ENCODE measurements at places on chromosomes 13 and 19.

DNA sequence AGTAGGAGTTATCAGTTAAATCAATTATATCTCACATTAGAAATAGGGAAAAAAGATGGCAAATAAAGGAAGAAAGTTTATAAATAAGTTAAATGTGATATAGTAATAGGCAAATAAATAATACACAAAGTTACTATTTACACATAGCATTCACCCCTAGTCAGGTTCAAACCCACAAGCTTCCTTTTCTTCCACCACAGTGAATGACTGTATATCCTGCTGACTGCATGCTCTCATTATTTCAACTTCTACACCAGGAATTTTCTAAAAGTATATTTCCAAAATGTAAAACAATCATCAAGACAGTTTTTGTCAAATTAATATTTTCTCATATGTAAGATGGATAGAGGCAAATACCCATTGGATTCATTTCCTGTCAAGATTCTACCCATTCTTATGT lies 548.6 kb upstream of the SLITRK5 start:
- no peak for DNase-seq

DNA sequence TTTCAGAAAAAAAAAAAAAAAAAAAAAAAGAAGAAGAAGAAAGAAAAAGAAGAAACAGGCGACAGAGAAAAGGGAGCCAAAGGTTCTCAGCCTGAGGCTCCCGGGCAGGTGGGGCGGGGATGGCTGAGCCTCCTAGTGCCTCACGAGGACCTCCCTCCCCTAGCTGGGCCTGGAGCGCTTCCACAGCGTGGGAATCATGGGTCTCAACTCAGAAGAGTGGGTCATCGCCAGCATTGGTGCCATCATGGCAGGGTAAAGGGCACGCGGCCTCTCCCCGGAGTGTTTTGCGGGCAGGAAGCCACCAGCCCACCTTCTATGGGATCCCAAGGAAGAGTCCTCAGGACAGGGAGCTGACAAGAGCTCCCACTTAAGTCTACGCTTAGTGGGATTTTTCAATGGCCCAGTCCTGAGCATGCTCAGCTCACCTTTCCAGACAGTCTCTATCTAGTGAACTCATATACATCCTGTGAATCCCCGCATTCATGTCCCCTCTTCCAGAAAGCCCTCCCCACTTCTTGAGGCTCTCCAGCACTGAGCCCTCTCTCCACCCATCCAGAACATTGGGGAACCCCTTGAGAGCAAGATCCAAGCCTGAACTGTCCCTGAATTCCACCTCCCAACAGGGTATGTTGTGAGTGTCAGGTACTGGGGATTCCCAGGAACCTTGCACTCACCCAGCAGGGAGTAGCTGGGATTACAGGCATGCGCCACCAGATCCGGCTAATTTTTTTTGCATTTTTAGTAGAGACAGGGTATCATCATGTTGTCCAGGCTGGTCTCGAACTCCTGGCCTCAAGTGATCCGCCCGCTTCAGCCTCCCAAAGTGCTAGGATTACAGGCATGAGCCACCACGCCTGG lies 69.6 kb downstream of the ACSBG2 start:
- DNase-seq = no peak

DNA sequence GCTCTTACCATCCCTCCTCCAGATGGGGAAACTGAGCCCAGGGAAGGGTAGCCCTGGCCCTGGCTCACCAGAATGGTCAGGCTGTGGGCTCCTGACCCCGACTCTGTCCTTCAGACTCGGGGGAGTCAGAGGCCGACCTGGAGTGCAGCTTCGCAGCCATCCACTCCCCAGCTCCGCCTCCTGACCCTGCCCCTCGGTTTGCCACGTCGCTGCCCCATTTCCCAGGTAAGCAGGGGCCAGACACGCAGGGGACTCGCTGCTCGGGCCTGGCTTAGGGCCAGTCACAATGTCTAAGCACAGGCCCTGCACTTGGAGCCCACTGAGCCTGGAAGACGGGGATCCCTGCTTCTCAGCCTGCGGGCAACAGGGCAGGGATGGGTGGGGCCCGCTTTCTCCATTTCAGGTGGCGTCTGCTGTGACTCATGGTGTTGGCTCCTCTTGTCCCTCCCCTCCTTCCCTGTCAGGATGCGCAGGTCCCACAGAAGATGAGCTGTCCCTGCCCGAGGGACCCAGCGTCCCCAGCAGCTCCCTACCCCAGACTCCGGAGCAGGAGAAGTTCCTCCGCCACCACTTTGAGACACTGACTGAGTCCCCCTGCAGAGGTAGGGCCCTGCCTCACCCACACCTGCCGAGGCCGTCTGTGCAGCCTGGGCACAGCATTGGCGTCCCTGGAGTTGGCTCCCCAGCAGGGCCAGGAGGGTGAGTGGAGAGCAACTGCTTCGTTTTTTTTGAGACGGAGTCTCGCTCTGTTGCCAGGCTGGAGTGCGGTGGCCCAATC lies 9.2 kb upstream of the OVOL3 start:
- no peak for DNase-seq

DNA sequence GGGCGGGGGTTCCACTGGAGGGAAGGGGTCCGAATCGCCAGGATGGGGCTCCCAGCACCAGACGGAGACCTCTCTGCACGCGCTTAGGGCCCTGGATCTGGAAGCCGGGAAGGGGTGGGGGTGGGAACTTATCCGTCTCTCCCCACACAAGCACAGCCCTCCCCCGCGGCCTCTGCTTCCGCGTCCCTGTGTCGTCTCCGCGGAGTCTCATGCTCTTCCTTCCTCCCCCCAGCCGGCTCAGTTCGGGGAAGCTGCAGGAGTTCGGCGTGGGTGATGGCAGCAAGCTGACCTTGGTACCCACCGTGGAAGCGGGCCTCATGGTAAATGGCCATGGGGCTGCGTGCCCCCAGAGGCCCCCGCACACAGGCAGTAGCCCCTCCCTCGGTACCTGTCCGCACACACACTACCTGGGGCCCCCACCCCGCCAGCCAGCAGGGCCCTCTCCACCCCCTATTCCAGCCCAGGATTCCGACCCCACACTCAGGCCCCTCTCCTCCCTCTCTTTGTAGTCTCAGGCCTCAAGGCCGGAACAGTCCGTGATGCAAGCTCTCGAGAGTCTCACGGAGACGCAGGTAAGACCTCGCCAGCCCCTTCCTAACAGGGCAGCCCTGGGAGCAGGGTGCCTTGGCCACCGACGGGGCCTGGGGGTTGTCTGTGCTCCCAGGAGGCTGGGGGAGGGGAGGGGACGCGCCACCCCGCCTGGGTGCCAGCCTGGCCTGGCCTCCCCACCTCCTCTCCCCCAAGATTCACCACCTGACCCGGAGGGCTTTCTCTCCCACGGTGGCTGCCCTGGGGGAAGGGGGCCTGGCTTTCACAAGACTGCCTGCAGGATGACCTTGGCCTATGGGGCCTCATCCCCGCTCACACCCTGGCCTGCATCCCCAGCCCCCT lies 3.2 kb downstream of the MIDN start:
- DNase-seq = peak; percentile 53

GRCh38 chr19:42397263-42398166 lies 7.4 kb upstream of the CNFN start:
- no peak for DNase-seq

- DNase-seq = no peak
Measured at GRCh38 chr13:111875915-111876314, 191.0 kb upstream of the SOX1 start.

DNA sequence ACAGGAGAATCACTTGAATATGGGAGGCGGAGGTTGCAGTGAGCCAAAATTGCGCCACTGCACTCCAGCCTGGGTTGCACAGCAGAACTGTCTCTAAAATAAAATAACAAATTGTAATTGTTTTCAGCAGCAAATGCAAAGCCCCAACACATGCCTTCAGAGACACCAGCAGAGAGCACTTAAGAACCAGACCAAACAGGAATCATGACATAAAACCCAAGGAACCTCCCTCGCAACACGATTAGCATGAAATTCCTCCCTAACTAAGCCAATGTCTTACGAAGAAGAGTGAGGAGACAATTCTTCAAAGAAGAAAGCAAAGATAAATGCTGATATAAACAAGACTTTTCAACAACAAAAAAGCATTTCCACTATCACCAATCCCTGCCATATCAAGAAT lies 40.1 kb downstream of the PSPC1 start:
- DNase-seq = no peak

DNA sequence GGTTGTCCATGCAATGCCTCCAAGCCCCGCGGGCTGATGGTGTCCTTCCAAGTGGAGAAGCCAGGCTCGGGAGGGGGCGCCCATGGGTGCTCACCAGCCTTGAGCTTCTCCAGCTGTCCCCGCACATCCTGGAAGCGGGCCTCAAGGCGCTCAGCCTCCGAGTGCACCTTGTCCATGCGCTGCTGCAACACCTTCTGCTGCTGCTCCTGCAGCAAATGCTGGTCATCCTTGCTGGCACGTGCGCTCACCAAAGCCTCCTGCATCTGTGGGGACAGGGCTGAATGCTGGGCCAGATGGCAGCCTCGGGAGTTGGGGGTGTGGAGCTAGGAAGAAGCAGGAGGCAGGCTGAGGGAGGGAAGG lies 22.8 kb upstream of the EMP3 start:
- DNase-seq = no peak
